ENCODE measurements at places on chromosomes 7 and 10. TPM values are rescaled to one million over a fixed set of nuclear protein-coding genes. Genes with fewer than 3 reads are reported as not detected.

TIMM23 gene
- total RNA-seq: 49.3 TPM

PILRA gene
- 8.0 TPM for total RNA-seq

CELF2 gene
- total RNA-seq: 24.6 TPM

SEMA4G gene
- 55.1 TPM for total RNA-seq

GNAT3 gene
- total RNA-seq: 1.2 TPM
